ENCODE measurements at places on chromosomes 12 and 14.

DNA sequence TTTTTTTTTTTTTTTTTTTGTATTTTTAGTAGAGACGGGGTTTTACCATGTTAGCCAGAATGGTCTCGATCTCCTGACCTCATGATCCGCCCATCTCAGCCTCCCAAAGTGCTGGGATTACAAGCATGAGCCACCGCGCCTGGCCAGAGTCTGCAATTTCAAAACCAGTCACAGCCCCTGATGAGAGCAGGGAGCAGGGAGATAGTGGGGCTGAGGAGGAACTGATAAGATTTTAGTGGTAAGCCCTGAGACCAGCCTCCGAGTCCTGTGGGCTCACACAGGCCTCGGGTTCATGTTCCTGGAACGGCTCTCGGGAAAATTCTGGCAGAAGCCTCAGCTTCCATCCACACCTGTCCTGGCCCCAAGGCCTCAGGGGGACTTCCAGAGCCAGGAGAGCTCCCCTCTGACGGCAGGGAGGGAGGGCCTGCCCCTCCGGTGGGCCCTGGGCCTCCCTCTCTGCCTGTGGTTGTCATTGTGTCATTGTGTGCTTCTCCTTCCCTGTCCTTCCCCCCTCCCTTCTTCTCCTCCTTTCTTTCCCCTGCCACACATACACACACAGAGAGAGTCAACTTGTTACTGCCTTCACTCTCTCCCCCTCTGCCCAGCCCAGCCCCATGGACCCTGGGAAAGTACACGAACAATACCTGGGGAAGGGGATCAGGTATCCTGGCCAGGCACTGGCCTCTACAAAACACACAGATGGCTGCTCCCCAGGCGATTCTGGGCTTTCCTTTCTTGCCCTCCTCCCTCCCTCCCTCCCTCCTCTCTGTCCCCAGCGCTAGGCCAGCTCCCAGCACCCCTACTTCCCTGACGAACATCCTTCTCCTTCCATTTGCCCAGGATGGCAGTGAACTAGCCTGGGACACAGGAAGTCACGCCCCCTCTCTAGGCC lies 294.1 kb downstream of the DPF3 start:
- no peak for DNase-seq

DNA sequence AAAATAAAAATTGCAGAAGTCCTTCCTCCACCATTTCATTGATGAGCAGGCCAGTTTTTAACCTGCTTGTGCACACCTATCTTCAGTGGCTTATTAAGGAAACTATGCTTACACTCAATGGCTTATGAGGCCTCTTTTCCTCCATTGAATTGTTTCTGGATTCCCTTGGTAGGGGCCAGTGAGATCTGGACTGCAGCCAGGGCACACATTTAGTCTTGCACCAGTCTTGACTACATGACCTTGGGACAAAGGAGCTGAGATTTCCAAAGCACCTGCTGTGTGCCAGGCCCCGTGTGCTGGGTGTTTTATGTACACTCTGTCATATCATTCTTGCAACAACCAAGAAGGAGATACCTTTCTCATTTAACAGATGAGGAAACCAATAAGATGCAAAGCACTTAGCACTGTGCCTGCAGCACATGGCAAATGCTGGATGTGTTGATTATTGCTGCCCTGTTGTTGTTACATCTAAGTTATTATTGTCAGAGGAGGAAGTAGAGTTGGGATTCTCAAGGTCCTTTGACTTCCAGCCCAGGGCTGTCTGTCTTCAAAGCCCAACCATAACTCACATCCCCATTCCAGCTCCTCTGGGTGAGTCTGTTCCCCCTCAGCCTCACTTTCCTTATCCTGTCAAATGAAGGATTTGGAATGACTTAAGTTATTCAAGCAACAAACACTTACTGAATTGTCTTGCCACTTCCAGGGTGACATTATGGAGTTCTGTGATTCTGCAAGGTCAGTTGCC lies 31.6 kb upstream of the RIN3 start:
- no peak for DNase-seq

GRCh38 chr12:105363890-105364289 lies 33.4 kb downstream of the C12orf75 start:
- DNase-seq: no peak

DNA sequence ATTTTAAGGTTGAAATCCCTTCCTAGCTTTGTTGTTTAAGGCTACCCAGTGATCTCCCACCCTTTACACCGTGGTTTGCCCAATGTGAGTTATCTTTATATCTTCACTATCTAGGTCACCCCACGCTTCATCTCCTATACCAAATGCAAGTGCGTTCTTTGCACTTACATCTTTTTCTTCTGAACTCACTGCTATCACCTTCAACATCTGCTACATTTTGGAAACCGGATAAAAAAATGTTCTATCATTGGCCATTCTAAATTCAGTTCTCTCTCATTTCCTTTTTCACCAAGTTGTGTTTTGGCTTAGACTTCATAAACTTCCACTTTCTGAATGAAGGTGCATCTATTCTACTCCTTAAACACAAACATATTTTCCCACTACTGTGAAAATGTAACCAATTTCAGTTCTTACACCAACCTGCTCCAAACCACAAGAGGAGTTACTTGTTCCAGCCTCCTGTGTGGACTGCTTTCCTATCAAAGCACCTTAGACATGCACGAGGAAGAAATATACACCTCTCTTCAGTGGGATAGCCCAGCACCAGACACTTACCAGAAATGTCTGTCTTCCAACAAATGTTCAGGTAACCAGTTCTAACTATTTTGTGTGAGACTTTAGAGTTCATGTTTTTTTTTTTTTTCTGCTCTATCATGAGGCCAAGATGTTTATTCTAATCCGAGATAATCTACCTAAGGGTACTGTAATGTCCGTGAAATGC lies 21.9 kb downstream of the CLEC9A start:
- DNase-seq: no peak

GRCh38 chr14:85534458-85535293 lies 4.7 kb downstream of the FLRT2 start:
- DNase-seq: no peak

- no peak for DNase-seq
These were observed 20.4 kb downstream of the ASPG start for GRCh38 chr14:104105822-104106470.

GRCh38 chr12:33690562-33690961 lies 250.9 kb upstream of the SYT10 start:
- DNase-seq: no peak

DNA sequence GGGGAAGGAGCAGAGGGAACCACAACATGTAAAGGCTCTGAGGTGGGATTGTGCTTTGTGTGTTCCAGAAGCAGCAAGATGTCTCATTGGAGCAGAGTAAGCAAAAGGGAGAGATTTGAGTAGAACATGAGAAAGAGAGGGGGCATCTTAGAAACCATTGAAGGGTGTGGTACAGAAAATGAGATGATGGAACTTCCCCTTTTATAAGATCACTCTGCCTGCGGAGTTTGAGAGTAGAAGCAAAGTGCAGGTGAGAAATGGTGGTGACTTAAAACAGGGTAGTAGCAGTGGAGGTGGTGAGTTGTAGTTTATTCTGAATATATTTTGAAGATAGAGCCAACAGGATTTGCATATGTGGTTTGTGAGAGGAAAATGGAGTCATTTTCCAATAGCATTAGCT lies 56.0 kb downstream of the FBXO34 start:
- DNase-seq: no peak

GRCh38 chr14:68824517-68825347 lies 31.9 kb upstream of the ZFP36L1 start:
- DNase-seq: no peak

GRCh38 chr12:95216711-95217376 lies 423 bp downstream of the FGD6 start:
- no peak for DNase-seq

DNA sequence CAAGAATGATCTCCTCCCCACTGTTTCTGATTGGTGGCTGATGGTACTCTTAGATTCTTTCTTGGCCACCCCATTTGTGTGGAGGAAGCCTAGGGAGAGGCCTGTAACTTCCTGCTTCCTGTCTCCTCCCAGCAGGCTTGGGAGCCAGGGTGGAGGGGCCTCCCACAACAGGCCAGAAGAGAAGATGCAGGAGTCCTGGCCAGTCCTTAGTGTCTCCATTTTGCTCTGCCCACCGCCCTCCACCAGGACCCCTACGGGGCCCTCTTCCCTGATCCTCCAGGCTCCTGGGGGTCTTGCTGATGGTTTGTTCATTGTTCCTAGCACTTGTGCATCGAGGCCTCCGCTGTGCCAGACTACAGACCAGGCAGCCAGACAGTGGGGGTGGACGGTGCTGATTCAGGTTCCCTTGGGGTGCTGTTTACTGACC lies 6.8 kb downstream of the TSPAN9 start:
- DNase-seq: no peak
